ENCODE measurements at places on chromosomes 7 and 10.
A peak's percentile ranks its signal among the peaks of the same experiment; 100 is the strongest.

DNA sequence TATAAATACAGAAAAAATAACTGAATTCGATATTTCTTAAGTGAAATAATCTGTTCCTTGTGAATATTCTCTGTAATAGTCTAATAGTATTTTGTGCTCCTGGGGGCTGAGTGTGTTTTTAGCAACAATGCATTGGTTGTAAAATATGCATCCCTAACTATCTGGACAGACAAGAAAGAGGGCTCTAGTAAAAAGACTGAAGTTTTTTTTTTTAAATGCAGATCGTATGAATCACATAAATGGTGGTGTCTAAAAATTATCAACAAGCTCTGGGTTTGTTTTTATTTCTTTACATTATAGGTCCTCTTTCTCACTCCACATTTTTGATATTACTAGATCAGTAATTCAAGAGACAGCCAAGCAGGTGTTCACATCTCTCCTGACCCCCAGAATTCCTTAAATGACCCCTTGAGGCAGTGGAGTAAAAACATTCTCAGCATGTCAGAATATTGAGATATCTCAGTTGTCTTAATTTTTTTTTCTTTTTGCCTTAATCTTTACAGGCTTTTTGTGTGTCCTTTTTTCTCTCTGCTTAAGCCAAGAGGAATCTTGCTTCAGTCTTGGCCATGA is 18.2 kb downstream of the ARID5B start:
- DNase-seq = no peak

DNA sequence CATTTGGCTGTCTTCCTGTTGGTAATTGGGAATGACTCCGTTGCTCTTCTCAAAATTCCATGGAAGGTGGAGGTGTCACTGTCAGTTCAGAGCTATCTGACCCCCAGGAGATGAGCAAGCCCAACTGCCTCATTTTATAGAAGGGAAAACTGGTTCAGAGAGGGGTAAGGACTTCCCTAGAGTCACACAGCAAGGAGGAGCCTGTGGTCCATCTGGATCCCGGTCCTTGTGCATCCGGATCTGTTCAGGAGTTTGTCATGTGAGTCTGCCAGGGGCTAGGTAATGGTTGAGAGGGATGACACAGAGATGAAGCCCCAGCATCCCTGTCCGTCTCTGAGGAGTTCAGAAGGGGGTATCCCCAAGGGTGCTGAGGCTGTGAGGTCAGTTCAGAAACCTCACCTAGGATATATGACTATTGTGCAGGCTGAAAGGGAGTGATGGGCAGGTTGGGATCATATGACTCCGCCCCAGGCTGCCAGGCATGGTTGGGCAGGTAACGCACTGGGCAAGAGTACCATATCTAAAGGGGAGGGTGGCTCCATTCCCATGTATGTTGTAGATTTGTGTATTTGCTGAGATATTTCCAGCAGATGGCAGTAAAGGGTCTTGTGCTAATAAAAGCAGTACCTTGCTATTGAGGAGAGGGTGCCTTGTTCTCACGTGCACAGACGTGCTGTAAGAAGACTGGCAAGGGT is 16.0 kb upstream of the SLC29A3 start:
- peak; percentile 48 for DNase-seq

- no peak for DNase-seq
Measured at GRCh38 chr10:35438718-35439571, 102.6 kb downstream of the CCNY start.

- DNase-seq = no peak
Measured at GRCh38 chr7:128920913-128921582, 10.5 kb upstream of the KCP start.

DNA sequence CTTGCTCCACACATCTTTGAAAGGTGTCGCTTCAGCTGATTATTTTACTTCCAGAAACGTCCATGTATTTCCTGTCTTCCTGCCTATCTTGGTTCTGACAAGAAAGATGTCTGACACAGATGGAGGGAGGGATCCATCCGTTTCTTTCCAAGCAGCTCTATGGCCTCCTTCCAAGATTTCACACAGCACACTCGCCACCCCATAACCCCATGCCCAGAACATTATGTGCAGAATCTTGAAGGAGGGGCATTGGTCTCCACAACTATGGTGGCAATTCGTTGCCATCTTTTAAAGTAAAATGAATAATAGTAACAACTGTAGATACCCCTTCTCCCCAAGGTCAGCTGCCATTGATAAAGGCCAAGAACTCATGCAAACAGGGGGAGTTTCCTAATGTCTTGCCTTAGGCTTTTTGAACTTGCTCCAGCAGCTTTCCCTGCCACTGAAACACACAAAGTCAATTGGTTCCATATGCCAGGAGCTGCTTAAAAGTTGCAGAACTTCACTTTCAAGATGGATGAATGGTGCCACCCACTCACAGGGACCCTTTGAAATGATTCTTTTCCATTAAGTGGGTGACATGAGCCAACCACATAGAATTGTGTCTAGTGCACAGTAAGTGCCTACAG is 60.0 kb downstream of the VSTM4 start:
- no peak for DNase-seq

DNA sequence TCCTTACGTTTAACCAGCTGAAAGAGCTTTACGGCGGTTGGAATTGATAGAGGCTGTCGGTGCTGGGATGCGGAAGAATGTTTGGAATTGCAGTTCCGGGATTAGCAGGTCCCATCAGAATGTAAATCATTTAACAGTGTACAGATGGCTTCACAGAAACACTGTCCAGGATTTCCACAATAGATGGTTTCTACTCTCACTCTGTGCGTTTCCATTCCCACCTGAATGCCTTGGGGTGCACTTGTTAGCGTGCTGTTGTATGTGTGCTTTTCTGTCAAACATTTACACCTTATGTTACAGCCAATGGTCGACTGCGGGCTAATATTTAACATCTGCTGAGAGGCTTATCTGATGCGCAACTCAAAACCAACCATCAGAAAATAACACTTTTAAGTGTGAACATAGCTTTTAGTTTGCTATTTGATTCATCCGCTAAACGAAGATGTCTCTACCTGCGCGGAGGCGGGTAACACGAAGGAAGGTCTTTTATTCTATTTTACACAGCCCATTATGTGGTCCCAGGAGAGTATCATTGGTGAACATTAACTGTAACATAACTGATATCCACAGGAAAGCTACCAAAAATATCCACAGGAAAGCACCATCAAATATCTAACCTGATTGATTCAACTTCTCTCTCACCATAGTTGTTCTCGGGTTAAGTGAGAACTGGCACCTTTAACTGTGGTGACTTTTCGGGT is 179.0 kb downstream of the PRPF18 start:
- no peak for DNase-seq

GRCh38 chr10:127937915-127938463 is 31.1 kb downstream of the PTPRE start:
- peak; percentile 93 for DNase-seq

- DNase-seq = peak; percentile 60
Measured at GRCh38 chr7:17123020-17123419, 175.4 kb upstream of the AHR start.

DNA sequence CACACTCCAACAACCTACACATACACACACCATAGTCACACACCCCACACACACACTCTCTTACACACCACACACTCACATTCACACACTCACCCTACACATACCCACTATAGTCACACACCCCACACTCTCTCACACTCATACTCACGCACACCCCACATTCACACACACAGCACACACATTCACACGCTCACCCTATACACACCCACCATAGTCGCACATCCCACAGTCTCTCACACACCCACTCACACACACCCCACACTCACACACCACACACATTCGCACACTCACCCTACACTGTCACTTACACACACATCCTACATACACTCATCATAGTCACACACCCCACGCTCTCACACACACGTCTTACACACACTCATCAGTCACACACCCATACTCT is 85.6 kb downstream of the HECW1 start:
- no peak for DNase-seq

DNA sequence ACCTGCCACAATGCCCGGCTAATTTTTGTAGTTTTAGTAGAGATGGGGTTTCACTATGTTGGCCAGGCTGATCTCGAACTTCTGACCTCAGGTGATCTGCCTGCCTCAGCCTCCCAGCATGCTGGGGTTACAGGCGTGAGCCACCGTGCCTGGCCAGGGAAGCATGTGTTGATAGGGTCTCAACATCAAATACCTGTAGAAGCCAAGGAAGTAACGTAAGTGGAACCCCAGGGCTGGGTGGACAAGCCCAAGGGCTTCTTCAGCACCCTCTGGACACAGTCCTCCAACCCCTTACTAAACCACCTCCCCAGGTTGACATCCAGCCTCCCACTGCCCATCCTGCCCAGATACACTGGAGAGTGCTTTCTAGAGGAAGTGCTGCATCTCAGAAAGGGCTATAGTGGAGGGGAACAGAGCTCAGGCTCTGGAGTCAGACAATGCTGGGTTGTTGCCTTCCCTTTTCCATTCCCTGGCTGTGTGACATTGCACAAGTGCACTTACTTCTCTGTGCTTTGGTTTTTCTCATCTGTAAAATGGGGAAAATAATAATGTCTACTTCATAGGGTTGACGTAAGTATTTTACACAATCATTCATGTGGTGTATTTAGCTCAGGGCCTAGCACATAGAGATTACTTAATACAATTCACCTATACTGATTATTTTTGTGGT is 73.9 kb upstream of the KAT6B start:
- no peak for DNase-seq

- DNase-seq = no peak
Measured at GRCh38 chr7:141430455-141431139, 120.6 kb upstream of the AGK start.

DNA sequence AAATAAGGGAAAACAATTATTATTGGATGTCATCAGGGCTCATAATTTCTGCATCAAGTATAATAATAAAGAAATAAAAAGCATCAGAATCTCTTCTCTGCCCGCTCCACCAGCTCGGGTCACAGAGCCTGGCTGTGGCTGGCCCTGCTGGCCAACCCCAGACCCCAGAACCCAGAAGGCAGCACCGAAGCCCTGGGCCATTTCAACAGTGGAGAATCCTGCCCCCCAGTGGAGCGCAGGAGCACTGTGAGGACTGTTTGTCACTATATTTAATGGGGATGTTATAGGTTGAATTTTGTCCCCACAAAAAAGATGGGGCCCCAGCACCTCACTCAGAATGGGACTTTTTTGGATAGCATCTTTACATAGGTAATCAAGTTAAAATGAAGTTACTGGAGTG is 27.3 kb downstream of the DENND11 start:
- DNase-seq = no peak

GRCh38 chr10:33142295-33142694 is 184.3 kb upstream of the ITGB1 start:
- no peak for DNase-seq

- no peak for DNase-seq
Measured at GRCh38 chr10:59695637-59696036, 14.0 kb downstream of the SLC16A9 start.

DNA sequence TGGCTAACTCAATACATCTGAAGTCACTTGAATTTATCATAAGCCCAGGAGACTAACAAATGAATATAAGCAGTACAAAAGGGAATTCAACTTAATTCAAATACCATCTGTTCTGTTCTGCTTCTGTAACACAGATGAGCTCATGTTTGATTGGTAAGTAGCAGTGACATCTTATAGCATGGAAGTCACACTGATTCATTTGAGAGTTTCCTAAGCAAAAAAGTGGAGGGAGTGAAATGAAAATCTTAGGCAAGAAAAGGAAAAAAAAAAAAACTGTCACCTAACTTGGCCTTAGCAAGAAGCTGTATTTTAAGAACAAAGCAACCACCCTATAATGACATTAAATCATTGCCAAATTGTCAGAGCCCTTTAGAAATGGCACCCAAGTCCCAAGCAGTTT is 49.5 kb downstream of the SMURF1 start:
- DNase-seq = peak; percentile 18

- peak; percentile 41 for DNase-seq
Measured at GRCh38 chr10:6847561-6847960, 267.5 kb upstream of the PRKCQ start.

DNA sequence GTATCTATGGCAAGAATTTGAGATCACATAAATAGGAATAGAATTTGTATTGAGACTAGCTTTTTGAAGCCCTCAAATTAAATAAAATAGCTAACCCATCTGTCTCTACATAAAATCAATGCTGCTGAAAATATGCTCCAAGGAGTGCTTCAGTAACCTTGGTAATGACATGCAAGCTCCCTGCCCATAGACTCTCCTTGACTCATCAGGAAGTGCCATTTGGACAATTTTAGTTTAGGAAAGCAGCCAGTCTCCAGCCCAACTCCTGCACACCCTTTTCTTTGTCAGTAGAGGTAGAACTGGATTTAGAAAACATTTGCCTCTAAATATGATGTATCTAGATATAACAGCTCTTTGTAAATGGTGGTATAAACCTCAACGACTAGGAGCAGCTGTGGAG is 69.9 kb upstream of the PTPRZ1 start:
- peak; percentile 20 for DNase-seq

- no peak for DNase-seq
Measured at GRCh38 chr7:390761-391410, 100.9 kb downstream of the FOXL3 start.

- no peak for DNase-seq
Measured at GRCh38 chr10:5243521-5243987, 46.9 kb downstream of the AKR1C4 start.

DNA sequence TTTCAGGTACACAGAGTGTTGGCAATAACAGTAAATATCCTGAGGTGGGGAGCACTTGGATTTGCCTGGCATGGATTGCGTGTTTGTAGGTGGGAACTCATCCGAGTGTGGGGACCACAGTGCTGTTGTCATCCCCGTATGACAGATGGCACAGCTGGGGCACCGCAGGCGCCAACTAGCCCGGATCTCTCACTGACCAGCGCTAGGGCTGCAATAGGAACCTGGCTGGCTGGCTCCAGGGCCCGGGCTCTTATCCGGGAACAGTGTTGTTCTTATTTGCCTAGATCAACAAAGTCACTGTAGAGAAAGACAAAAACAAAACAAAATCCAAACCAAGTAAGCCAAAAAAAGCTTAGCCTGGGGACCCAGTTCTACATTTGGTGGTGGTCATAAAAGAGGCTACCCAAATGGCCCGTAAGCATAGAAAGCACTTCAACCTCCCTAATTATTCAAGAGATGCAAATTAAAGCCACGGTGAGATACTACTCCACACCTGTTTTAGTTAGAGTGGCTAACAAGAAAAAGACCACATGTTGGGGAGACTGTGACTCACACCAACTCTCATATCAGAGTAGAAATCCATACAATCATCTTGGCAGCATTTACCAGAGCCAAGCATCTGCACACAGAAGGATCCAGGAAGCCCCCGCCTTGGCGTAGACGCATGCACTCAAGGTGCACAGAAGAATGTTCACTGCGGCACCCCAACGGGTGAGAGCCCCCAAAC is 27.2 kb upstream of the PFKFB3 start:
- DNase-seq = peak; percentile 44

GRCh38 chr7:133040674-133041073 is 41.2 kb downstream of the CHCHD3 start:
- no peak for DNase-seq

- DNase-seq = peak; percentile 79
Measured at GRCh38 chr7:30155481-30155880, 20.7 kb downstream of the MTURN start.

All from pons (tissue), 1 donor.